ENCODE measurements at places on chromosomes 4 and X.

- DNase-seq = no peak
These were observed 28.2 kb downstream of the FAM149A start for GRCh38 chr4:186132577-186133242.

GRCh38 chr4:14309431-14309830 is 681.9 kb upstream of the BOD1L1 start:
- no peak for DNase-seq

DNA sequence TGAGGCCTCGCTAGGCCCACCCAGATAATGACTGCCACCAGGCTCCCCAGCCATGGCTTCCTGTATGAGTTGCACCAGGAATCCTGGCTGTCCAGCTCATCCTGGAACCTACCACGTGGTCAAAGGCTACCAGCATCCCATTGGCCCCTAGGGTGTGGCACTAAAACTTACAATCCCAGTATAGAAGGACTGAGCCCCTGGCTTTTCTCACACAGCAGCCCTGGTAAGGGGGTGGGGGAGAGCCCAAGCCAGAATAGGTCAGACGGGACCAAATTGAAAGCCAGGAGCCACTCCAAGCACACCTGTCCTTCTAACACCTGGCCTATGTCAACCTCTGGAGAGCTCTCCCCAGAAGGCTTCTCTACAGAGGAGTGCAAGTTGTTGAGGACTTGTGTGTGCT is 269.3 kb upstream of the AGTR2 start:
- DNase-seq = no peak

- no peak for DNase-seq
These were observed 55.9 kb downstream of the RBM47 start for GRCh38 chr4:40573593-40574311.

- DNase-seq = no peak
These were observed 393.8 kb upstream of the GNPDA2 start for GRCh38 chr4:45120163-45120562.

GRCh38 chrX:124619710-124620109 is 273.3 kb downstream of the SH2D1A start:
- DNase-seq = no peak

GRCh38 chrX:39721566-39722279 is 376.0 kb downstream of the BCOR start:
- DNase-seq = no peak

GRCh38 chr4:187294861-187295260 is 571.2 kb upstream of the FAT1 start:
- no peak for DNase-seq

DNA sequence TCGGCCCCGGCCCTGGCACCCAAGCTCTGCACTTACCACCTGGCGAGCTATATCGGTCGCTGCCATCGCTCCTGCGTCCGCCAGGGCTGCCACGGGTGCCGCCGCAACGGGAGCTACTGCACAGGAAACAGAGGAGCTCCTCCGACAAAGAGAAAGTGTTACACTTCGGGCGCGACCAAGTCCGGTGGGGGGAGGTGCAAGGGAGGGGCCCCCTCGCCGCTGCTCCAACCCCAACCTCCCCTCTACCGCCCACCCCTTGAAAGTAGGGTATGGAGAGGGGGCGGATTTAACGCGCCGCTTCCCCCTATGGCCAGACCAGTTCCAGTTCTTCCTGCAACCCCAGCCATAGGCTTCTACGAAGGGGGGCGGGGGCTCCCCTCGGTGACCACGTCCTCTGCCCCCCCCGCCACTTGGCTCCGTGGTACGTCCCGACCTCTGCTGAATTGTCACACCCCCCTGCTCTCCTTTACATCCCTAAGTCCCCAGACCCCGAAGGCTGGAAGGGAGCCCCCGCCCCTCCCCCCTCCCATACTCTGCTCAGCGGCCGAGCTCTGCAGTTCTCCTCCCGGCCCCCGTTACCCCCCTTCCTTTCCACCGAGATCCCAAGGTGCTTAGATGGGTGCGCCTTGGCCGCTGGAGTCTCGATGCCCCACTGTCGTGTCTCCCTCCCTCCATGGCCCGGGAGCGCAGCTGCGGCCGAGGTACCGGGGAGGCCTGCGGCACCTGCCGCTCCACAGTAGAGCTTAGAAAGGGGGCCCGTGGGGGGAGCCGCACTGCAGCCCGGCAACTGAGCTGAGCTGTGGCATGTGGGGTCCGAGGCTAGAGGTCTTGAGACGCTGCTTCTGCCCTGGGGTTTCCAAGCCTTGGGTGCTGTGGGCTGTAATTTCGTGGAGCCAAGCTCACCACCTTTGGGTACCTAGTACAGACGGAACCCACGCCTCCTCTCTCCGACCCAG is at the start of gene SEPTIN6:
Gene SEPTIN6, minus strand, starts transcription at position 129 of the 956 bp plus-strand sequence. Its CDS starts 63 bp downstream, at position 66.
- peak; percentile 85 for DNase-seq

DNA sequence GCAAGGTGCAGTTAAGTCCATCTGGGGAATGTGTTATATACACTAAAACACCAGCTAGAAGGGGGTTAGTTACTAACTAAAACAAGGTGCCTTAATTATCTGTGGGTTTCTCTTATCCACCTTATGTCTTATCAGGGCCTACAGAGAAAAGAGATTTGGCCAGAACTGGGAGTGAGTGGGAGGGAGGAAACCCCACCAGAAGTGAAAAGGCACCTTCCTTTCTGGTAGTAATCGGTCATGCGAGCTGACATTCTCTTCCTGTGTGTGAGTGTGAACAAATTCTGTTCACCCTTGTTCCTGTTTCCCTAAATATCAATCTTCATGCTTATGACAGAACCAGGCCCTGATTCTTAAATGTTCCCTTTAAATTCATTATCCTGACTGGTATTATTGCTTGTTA is 43.5 kb downstream of the SRPX2 start:
- DNase-seq = peak; percentile 7

DNA sequence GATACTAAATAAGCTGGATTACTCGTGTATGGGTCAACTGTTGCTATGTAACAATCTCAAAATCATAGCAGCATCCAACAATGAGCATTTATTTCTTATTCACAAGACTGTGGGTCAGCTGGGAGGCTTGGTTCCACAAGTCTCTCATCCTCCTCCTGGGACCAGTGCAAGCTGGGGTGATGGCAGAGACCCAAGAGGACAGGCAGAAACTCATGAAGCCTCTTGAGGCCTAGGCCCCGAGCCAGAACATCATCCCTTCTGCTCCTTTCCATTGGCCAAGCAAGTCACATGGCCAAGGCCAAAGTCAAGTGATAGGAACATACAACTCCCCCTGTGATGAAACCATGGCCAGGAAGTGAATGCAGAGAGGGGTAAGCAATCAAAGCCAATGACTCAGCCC is 422.1 kb downstream of the BCOR start:
- DNase-seq = no peak

DNA sequence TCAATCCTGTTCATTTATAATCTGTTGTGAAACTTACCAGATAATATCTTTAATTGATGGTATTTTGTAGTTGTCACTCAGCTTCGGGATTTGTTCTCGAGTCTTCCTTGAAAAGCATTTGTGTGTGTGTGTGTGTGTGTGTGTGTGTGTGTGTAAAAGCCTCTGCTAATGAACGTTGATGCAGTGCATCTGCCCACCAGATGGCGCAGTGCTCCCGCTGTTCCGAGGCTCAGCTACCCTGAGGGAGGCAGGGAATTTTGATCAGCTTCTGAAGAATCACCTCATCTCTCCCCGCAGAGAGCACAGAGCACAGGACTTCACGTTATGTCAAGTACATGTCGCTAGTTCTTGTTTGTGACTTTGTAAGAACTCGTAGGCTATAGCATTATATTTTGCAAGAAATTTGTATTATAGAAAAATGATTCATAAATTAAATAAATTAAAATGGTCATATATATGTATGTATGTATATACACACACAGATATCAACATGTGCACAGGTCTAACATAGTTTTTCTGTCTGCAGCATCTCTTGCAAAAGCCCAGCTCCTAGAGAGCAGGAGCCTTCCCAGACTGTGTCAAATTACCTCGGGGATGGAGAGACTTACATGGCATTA is 316.7 kb upstream of the IGFBP7 start:
- DNase-seq = peak; percentile 59

- DNase-seq = no peak
These were observed 2.0 kb downstream of the TMEM165 start for GRCh38 chr4:55397520-55398321.

- no peak for DNase-seq
These were observed 161.0 kb downstream of the CPXCR1 start for GRCh38 chrX:88908056-88908455.

DNA sequence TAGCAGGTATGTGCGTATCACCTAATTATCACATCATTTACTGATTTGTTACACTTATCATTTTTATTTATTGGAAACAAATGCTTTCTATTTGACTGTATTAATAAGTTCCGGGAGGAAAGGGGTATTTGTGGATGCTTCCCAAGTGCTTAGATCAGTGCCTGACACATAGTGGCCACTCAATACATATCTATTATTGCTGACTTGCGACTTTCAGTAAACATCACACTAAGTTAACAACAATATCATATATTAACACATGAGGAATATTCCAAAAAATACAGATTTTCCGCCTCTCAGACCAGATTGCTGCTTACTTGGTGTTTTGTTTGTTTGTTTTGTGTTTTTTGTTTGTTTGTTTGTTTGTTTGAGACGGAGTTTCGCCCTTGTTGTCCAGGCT is 52.6 kb upstream of the ZFP42 start:
- DNase-seq = no peak

DNA sequence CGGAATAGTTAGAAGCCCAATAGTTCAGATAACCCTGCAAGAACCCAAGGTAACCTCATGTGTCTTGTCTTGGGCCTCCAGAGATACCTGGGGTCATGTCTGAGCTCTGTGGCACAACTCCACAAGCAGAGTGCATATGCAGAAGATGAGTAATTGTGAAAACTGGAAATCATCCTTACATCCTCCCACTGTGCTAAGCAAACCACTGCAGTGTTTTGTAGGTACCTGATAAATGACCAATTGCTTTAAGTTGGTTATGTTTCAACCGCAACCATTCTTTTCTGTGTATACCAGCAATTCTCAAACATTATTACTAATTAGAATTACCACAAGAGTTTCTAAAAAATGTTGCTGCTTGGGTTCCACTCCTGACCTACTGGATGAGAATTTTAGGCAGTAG is 73.2 kb downstream of the CBLL2 start:
- no peak for DNase-seq

DNA sequence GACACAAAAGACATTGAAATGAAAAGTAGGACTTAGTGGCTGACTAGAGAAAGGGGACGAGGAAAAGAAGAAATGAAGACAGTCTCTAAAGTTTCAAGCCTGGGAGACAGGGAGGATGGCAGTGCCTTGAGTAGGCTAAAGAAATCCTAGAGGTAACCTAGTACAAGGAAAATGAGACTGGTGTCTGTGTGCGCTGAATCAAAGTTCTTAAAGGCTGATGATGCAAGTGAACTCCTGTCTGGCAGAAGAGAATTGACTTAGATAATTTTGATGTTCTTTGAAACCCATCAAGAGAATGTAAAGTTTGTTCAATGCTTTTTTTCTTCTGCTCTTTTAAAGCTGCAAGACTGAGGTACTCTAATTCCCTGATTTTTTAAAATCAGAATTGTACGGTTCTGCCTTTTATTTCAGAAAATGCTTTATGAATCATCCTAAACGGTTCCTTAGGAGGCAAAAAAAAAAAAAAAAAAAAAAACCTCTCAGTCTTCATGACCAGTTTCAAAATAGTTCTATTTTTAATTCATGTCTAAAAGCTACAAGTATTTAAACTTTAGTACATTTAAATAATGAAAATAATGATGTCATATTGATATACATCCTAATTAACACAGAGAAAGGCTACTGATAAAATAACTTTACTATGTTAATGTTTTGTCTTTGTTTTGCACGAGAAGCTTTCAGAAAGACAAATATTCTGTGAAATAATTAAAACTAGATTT is 189.8 kb downstream of the PPP3CA start:
- DNase-seq = no peak

- DNase-seq = peak; percentile 45
These were observed at the start of gene SMIM10 for GRCh38 chrX:134990801-134991481. Gene SMIM10 (plus strand): TSS chrX:134990991. CDS start chrX:134991096, 105 bp downstream.

DNA sequence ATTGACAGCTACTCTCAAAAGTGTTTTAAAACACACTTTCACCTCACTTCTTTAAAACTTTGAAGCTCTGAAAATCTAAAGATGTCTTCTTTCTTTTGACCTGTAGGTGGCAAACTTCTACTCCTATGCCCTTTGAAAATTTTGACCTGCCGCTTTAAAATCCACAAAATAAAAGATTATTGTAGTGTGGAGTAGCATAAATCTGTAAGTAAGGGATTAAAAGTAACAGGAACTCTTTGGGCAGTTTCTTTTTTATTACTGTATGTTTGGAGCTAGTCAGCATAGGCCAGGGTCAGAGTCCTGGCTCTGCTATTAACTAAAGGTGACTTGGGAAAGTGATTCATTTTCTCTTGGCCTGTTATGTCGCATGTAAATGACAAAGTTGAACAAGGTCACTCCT is 25.5 kb downstream of the BBS12 start:
- DNase-seq = no peak

DNA sequence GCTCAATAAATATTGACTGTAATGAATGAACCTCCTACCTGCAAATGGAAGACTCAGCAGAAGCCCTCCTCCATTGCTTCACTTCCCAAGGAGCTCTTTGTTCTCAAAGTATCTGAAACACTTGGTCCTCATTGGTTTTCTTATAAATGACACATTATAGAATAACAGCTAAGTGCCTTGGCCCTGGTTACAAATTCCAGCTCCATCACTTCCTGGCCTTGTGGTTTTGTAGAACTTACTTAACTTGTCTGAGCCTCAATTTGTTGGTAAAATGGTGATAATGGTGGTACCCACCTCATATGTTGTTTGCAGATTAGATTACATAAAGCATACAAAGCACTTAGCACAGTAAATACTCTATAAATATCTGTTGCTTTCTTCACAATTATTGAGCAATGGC is 25.2 kb upstream of the SMIM20 start:
- no peak for DNase-seq

DNA sequence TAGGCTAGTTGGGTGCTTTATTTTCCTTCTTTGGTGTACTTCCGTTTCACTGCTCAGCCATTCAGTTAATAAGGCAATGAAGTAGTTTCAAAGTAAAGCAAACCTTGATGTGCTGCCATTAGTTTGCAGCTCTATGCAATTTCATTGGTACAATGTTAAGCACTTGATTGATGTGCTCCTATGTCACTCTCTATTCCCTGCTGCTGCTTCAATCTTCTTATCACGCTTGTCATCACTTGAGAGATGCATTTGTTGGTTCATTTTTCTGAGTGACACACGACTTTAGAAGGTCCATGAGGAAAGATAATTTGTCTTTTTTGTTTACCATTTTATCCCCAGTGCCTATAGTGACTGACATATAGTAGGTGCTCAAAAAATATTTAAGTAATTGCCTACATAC is 871.0 kb upstream of the PABPC4L start:
- no peak for DNase-seq

- DNase-seq = no peak
These were observed 43.4 kb downstream of the MOB1B start for GRCh38 chr4:70945452-70946055.

GRCh38 chrX:101659601-101660063 is at the start of gene ARMCX2:
Gene ARMCX2 (minus strand): TSS chrX:101659850. CDS start chrX:101657588, 2,262 bp downstream.
- DNase-seq = peak; percentile 8

Measured in stimulated activated CD4-positive, alpha-beta T cell treated with anti-CD3 and anti-CD28 coated beads, Interleukin-15, amount 100 ng/mL, for 24 hours (primary cell).